Endothelial cell of umbilical vein (primary cell): ENCODE measurements at places on chromosomes 3 and 15. TPM values are rescaled to one million over a fixed set of nuclear protein-coding genes. Genes with fewer than 3 reads are reported as not detected.

- H3K36me3 ChIP-seq, result no peaks in the 10 kb centered on the region
- no peaks in the 10 kb centered on the region for H3K4me1 ChIP-seq
- H3K27me3 ChIP-seq, result no peaks in the 10 kb centered on the region
- H3K4me3 ChIP-seq, result no peak overlapping the region
- no peak for DNase-seq
- no peak overlapping the region for H3K27ac ChIP-seq
Observed at GRCh38 chr15:73794443-73795133, 41.4 kb upstream of the INSYN1 start.

- no peaks in the 10 kb centered on the region for H3K36me3 ChIP-seq
- H3K27me3 ChIP-seq, result no peaks in the 10 kb centered on the region
- H3K4me1 ChIP-seq, result peaks cover 19% of the 10 kb centered on the region
Observed at GRCh38 chr15:60417112-60417511, 19.3 kb upstream of the ANXA2 start.

- no peak overlapping the region for H3K27ac ChIP-seq
- peak; percentile 43 for DNase-seq
- H3K27me3 ChIP-seq, result no peaks in the 10 kb centered on the region
- no peak overlapping the region for H3K4me3 ChIP-seq
- no peaks in the 10 kb centered on the region for H3K36me3 ChIP-seq
Observed at GRCh38 chr3:129756871-129757270, 136.6 kb downstream of the TMCC1 start.

DNA sequence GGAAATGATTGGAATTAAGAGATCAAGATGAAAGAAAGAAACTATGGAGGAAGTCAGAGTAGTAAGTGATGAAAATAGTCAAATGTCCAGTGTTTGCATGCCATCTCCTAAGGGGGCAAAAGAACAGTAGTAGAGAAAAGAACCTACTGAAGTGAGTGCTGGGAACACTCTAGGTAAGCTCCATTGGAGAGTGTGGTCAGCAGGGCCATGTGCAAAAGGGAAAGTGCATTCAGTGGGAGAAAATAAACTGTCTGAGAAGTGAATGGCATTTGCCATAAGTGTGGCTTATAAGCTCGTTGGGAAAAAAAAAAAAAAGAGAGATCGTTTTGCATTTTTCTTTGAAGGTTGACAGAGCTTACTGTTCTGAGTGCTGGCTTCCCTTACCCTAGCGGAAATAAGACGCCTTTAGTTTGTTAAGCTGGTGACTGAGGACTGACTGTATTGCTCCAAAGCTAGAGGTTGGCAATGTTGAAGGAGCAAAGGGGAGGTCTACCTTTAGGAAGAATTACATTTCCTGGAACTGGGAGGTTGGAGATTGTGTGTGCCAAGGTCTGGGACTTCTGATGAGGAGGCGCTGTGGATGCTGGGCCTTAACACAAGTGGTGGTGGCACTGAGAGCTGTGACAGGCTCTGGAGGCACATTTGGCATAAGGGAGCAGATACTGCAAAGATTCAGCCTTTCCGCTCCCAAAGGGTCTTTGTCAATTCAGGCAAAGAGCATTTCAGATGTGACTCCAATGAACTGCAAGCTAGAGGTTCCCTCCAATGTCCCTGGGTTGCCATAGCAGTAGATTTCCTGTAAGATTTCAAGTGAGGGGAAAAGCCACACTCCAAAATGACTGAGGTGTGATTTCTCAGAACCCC lies 287.8 kb upstream of the SATB1 start:
- H3K36me3 ChIP-seq, result no peaks in the 10 kb centered on the region
- H3K27ac ChIP-seq, result no peak overlapping the region
- no peaks in the 10 kb centered on the region for H3K4me1 ChIP-seq
- no peak for DNase-seq

GRCh38 chr15:89758283-89758682 lies 7.2 kb upstream of the MESP1 start:
- H3K4me3 ChIP-seq, result no peak overlapping the region
- DNase-seq, result no peak
- no peaks in the 10 kb centered on the region for H3K4me1 ChIP-seq
- H3K27ac ChIP-seq, result no peak overlapping the region

GRCh38 chr3:40653878-40654277 lies 129.1 kb downstream of the ZNF621 start:
- H3K27ac ChIP-seq, result no peak overlapping the region
- H3K4me1 ChIP-seq, result no peaks in the 10 kb centered on the region
- no peaks in the 10 kb centered on the region for H3K27me3 ChIP-seq
- no peaks in the 10 kb centered on the region for H3K36me3 ChIP-seq

GRCh38 chr3:11558002-11558401 lies 85.7 kb downstream of the VGLL4 start:
- H3K36me3 ChIP-seq, result peaks cover 35% of the 10 kb centered on the region
- DNase-seq, result peak; percentile 76
- H3K27ac ChIP-seq, result peak overlapping the region; percentile 78
- H3K4me1 ChIP-seq, result peaks cover 51% of the 10 kb centered on the region
- H3K4me3 ChIP-seq, result no peak overlapping the region
- no peaks in the 10 kb centered on the region for H3K27me3 ChIP-seq

DNA sequence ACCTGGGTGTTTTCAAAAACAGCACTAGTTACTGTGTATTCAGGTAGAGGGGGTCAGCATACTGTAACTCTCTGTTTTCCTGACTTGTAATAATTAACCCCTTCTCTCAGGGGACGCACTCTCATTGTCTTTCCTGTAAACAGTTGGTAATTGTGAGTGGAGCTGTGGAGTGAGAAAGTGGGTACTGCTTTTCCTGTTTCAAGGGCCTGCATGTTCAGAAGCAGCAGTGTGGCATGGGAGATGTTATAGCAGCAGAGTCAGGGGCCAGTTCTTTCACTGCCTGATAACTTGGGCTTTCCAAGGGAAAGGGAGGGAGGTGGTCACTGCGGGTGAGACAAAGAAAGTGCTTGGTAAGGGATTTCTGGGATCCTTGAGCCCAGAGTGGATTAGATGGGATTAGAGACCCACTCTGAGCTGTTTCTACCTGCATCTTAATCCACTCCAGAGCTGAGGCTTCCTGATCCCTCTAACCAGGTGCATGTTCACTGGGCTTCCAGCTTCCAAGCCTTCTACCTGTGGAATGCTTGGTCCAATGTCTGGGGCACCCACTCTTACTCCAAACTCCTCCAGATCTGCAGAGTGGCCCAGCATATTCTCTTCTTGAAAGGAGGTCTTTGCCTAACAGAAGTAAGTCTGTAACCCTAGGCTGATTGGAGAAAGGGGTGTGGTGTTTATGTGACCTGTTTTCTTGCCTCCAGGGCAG lies 105.2 kb downstream of the RPLP1 start:
- H3K27ac ChIP-seq, result peak overlapping the region; percentile 50
- H3K36me3 ChIP-seq, result no peaks in the 10 kb centered on the region
- no peaks in the 10 kb centered on the region for H3K27me3 ChIP-seq
- DNase-seq, result no peak

- H3K4me3 ChIP-seq, result no peak overlapping the region
- no peak overlapping the region for H3K27ac ChIP-seq
- H3K27me3 ChIP-seq, result no peaks in the 10 kb centered on the region
- DNase-seq, result no peak
- no peaks in the 10 kb centered on the region for H3K36me3 ChIP-seq
- no peaks in the 10 kb centered on the region for H3K4me1 ChIP-seq
Observed at GRCh38 chr15:93040288-93041158, 48.5 kb downstream of the RGMA start.

- no peaks in the 10 kb centered on the region for H3K4me1 ChIP-seq
- H3K27me3 ChIP-seq, result no peaks in the 10 kb centered on the region
- no peak overlapping the region for H3K4me3 ChIP-seq
- no peak overlapping the region for H3K27ac ChIP-seq
Observed at GRCh38 chr3:23455084-23455483, 252.0 kb downstream of the UBE2E2 start.

- peaks cover 9% of the 10 kb centered on the region for H3K27me3 ChIP-seq
- H3K4me3 ChIP-seq, result no peak overlapping the region
- no peak for DNase-seq
- H3K27ac ChIP-seq, result no peak overlapping the region
- H3K36me3 ChIP-seq, result no peaks in the 10 kb centered on the region
Observed at GRCh38 chr3:150653110-150653561, 50.0 kb downstream of the SELENOT start.

GRCh38 chr3:102037209-102037608 lies 187.9 kb downstream of the NFKBIZ start:
- H3K27me3 ChIP-seq, result no peaks in the 10 kb centered on the region
- H3K36me3 ChIP-seq, result no peaks in the 10 kb centered on the region
- no peak for DNase-seq
- no peaks in the 10 kb centered on the region for H3K4me1 ChIP-seq

DNA sequence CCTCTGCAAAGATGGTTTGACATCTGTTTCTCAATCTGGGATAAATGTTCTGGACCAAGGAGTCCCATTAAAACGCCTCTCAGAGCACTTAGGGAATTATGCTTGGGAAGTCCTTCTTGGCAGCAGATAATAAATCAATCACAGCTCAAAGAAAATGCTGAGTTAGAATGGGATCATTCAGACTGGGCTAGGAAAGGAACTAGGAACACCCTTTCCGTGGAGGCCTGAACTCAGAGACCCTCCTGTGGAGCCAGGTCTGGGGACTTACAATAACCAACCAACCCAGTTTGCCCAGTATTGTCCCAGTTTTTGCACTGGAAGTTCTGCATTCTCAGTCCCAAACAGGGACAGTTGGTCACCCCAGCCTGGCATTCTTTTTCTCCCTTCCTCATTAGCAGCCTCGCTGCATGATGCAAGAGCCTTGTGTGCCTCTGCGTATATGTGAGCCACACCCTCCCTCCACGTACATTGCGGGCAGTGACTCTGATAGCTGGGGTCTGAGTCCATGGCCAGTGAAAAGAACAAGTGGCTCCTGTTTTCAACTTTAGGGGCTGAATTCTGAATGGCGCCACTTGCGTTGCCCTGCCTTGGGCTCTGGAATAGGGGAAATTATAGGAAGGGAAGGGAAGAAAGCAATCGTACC lies 88.7 kb downstream of the SEMA5B start:
- H3K36me3 ChIP-seq, result no peaks in the 10 kb centered on the region
- no peak overlapping the region for H3K4me3 ChIP-seq
- H3K27ac ChIP-seq, result no peak overlapping the region
- no peaks in the 10 kb centered on the region for H3K27me3 ChIP-seq
- peaks cover 11% of the 10 kb centered on the region for H3K4me1 ChIP-seq
- DNase-seq, result no peak

DNA sequence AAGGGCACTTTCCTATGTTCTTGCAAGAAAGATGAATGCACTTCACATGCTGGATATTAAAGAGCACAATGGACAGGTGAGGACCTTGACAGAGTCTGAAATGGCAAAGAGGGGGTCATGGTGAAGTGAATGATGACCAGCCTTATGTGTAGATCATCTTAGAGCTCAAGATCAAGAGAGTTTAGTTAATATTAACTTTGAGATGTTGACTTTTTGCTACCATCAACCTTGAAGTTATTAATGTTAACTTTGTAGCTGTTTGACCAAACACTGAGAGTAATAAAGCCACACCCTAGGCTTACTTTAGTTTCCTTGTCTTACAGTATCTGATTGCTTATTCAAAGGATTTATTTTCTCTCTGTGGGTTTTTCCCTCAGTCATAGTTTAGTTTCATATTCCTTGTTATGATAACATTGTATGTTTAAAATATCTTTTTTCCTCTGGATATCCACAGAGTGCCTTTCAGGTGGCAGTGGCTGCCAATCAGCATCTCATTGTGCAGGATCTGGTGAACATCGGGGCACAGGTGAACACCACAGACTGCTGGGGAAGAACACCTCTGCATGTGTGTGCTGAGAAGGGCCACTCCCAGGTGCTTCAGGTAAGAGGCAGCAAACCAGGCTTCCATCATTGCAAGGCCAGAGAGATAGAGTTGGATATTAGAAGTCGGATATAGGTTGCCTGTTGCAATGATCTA lies 5.4 kb downstream of the NFKBIZ start:
- peaks cover 36% of the 10 kb centered on the region for H3K36me3 ChIP-seq
- peaks cover 11% of the 10 kb centered on the region for H3K4me1 ChIP-seq
- no peaks in the 10 kb centered on the region for H3K27me3 ChIP-seq

- no peaks in the 10 kb centered on the region for H3K4me1 ChIP-seq
- no peak overlapping the region for H3K4me3 ChIP-seq
- H3K27ac ChIP-seq, result no peak overlapping the region
- no peaks in the 10 kb centered on the region for H3K27me3 ChIP-seq
- DNase-seq, result no peak
- H3K36me3 ChIP-seq, result no peaks in the 10 kb centered on the region
Observed at GRCh38 chr3:7437231-7437630, 576.3 kb downstream of the GRM7 start.

GRCh38 chr15:99556011-99556410 lies 9.8 kb upstream of the MEF2A start:
- H3K27me3 ChIP-seq, result peaks cover 1% of the 10 kb centered on the region
- no peaks in the 10 kb centered on the region for H3K4me1 ChIP-seq
- DNase-seq, result no peak
- H3K36me3 ChIP-seq, result no peaks in the 10 kb centered on the region
- H3K4me3 ChIP-seq, result no peak overlapping the region

DNA sequence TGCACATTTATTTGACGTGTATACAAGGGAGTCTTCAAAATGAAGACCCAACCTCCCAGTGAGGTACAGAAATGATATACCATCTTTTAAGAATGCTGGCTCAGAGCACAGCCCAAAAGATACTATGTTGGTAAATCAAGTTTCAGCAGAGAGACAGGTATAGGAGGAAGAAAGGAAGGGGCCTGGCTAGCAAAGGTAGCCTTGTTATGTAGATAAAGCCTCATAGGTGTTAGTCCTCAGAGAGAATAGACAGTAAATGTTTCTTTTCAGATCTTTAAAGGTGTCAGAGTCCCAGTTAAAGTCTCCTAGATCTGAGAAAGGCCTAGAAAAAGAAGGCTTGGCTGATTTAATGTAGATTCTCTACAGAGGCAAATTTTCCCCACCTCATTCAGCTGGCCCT lies 213.8 kb downstream of the SI start:
- DNase-seq, result no peak
- H3K4me3 ChIP-seq, result no peak overlapping the region

- H3K27me3 ChIP-seq, result no peaks in the 10 kb centered on the region
- DNase-seq, result no peak
- H3K27ac ChIP-seq, result no peak overlapping the region
- H3K4me3 ChIP-seq, result no peak overlapping the region
Observed at GRCh38 chr15:29734917-29735572, 87.2 kb downstream of the TJP1 start.

Gene VGLL3
- total RNA-seq, result 4.2 and 6.0 TPM in 2 replicates

Gene DBR1
- total RNA-seq, result 16.5 and 17.8 TPM in 2 replicates

Gene NBEAL2
- 84.7 and 90.1 TPM in 2 replicates for total RNA-seq

Gene ZBTB38
- 83.4 and 85.2 TPM in 2 replicates for total RNA-seq
